ENCODE measurements at places on chromosomes 6 and 20.

- no peak for DNase-seq
These were observed 23.9 kb upstream of the NAA20 start for GRCh38 chr20:19992996-19993908.

DNA sequence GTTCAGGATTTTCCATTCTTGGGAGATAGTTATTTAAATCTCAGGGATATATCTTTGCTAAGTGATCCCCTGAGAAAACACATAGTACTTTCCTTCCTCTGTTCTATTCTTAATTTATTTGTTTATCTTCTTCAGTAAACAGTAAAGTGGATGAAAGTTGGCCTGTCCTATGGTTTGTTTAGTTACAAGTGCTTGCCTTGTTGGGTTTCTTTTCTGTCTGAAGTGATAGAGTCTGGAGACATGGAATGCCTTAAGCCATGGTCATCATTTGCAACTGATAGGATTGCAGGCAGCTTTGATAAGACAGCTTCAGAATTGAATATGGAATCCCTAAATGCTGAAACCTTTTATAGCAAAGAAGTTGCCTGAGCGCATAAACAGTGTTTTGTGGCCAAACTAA lies 4.9 kb downstream of the ADGRG6 start:
- no peak for DNase-seq

- peak; percentile 58 for DNase-seq
These were observed 49.8 kb downstream of the FRK start for GRCh38 chr6:116010790-116011401.

DNA sequence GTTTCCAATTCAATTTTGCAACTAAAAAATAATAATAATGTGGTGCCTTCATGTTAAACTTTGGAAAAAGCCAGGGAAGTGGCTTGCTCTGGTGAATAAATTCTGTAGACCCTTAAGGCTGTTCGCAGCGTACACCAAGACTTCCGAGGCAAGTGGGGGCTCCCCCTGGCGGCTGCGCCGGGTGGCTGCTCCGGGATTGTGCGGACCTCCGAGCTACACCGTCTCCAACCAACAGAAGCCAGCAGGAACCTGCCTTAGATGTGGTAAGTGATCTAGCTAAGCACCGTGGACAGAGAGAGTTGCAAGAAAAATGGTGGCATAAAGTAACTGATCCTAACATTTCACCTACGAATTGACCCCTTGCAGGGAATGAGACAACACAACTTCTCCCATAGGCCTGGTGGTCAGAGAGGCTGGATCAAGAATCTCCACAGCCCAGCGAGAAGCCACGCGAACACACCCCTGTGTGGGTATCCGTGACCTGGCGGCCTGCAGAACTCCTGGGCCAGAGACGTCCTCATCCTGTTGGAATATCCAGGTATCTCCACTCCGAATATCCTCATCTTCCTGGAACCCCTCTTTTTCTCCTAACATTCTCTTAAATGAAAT lies 69.6 kb downstream of the TBXT start:
- peak; percentile 47 for DNase-seq

DNA sequence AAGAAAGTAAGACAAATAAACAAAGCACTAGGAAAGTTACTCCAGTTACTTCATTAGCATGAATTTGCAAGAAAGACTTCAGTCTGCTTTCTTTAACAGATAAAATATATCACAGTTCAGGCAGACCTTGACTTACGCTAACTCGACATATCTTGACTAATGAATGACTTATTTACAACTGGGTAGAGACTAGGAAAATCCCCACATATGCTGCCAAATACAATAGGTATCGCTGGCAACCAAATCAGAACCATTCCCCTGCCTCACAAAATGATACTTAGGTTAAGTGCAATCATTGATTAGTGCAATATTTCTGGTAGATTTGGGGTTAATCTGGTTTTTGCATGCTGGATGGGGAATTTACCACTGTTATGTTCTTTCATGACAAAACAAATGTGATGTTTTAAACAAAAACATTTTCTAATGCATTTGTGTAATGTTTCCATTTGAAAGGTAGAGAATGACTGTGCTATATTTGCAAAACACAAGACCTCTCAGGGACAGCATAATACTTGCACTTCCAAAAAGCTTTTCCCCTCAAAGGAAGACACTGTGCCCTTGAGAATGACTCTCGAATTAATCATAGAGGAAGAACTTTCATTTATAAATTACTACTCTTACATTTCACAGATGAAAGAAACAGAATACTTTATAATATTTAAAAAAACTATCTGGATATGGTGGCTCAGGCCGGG lies 101.6 kb downstream of the PRKN start:
- DNase-seq, result no peak

DNA sequence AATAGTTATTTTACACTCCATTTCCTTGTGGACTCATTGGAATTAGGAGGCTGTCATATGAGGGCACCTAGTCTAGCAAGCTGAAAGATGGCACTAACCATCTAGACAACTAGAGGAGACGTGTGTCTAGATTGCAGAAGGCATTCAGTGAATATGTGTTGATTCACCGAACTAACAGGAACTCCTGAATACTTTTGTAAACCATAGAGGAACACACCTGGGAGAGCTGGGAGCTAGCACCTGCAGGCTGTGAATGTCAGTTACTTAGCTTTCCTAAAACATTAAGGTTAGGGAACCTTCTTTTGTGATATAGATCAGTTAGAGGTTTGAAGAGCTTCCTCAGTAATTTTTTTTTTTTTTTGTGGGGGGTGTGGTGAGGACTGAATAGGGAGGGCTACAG lies 7.7 kb downstream of the OPN5 start:
- no peak for DNase-seq

GRCh38 chr6:3244003-3244831 lies 14.5 kb upstream of the PSMG4 start:
- DNase-seq, result no peak

GRCh38 chr6:112311950-112312547 lies 35.1 kb upstream of the RFPL4B start:
- DNase-seq, result peak; percentile 8

GRCh38 chr6:37339741-37340638 lies 13.8 kb upstream of the RNF8 start:
- no peak for DNase-seq

DNA sequence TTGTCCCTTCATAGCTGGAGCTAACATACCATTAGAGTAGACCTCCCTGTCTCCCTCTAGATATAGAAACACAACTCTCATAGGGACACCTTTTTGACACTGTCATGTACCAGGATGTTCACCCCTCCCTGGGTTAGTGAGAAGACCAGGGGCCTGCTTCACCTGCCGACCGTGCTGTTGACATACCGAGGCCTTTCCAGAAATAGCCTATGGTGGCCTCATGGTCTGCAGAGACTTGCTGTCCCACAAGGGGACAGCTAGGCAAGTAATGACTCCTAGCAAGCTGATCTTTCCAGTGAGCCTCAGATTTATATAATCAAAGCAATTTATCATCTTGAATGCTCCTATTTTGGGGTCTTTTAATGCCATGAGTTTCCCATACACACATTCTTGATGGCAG lies 15.0 kb downstream of the ZDHHC14 start:
- no peak for DNase-seq

- DNase-seq, result no peak
These were observed 88.2 kb upstream of the BHLHE23 start for GRCh38 chr20:63094767-63095499.

DNA sequence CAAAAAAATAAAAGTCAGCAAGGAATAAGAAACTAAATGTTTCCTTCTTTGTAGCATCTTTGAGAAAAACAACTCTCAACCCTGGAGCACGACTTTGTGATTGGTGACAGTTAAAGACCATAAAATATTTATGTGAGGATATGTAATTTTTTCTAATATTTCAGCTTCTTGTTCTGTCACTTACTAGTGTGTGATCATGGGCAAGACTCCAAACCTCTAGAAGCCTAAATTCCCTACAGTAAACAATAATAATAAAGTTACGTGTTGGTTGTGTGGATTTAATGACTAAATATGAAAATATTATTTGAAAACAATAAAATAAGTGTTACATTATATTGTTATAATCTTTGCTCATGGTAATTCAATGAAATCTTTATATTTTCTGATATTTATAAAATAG lies 735.6 kb upstream of the MARCKS start:
- no peak for DNase-seq

GRCh38 chr20:48822178-48822577 lies 5.6 kb downstream of the PREX1 start:
- DNase-seq, result no peak

DNA sequence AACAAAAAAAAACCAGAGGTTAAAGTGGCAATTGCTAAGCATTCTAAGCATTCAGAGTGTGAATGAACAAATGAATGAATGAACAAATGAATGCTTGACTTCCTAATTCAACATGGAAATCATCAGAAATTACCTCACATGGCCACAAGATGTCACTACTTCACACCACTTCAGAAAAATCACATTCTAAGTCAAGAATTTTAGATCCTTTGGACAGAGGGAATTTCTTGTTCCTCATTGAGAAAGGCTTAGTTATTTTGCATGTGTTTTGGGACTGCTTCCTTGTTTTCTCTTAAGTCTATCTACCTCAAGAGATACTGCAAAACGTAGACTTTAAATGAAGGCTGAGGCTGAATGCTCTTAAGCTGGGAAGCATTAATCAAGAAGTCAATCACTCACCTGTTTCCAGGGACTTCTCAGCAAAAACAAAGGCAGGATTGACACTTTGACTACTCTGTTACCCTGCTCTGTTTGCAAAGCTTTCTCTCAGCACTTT lies 120.2 kb downstream of the MBOAT1 start:
- DNase-seq, result peak; percentile 67

GRCh38 chr6:132392792-132393191 lies 8.5 kb downstream of the MOXD1 start:
- no peak for DNase-seq

DNA sequence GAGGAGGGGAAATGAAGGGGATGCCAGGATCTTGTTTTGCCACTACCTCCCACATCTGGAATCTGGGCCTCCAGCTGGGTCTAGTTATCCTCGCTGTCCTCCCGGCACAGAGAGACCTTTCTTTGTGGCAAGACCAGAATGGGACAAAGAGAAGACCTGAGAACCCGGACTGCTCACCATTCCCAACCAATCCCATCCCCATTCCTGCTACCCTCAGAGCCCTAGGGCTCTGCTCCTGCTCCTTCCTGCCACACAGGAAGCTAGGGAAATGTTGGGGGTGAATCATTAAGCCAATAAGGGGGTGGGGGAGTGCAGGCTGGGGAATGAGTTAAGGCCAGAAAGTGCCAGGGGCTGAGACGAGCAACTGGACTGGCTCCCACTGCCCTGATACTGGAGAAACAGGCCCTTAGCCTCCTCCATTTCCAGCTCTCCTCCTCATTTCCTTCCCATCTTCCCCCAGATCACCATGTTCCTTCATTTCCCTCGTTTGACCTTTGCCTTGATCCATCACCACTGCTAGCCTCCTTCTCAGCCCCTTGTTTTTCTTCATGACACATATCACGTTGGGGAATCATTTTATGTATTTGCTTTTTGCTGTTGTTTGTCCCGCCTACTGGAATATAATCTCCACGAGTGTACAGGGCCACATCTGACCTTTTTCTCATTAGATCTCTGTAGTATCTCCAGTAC lies 4.6 kb upstream of the IER3 start:
- no peak for DNase-seq

- DNase-seq, result no peak
These were observed 84.6 kb upstream of the F13A1 start for GRCh38 chr6:6405031-6405430.

- DNase-seq, result no peak
These were observed 277.6 kb downstream of the CDC5L start for GRCh38 chr6:44665143-44665542.

GRCh38 chr6:133055441-133055966 lies 185.7 kb upstream of the EYA4 start:
- DNase-seq, result no peak

DNA sequence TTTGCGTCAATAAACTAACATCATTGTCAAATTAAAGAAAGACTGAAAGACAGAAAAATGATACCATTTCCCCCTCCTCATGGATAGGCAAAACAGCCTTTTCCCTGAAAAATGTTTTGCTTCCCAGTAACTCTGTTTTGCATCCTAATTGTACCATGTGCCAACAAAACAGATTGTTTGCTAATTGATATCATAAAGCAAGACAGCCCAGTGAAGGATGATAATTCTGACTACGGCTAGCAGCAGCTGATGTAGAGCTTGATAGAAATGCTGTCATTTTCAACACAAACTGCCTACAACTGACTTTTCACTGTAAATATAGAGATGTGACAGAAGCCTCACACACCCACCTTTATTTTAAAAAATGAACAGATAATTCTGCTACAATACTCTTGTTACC lies 1061.6 kb downstream of the HACE1 start:
- DNase-seq, result no peak

GRCh38 chr6:78253618-78254017 lies 600.8 kb downstream of the MEI4 start:
- no peak for DNase-seq

DNA sequence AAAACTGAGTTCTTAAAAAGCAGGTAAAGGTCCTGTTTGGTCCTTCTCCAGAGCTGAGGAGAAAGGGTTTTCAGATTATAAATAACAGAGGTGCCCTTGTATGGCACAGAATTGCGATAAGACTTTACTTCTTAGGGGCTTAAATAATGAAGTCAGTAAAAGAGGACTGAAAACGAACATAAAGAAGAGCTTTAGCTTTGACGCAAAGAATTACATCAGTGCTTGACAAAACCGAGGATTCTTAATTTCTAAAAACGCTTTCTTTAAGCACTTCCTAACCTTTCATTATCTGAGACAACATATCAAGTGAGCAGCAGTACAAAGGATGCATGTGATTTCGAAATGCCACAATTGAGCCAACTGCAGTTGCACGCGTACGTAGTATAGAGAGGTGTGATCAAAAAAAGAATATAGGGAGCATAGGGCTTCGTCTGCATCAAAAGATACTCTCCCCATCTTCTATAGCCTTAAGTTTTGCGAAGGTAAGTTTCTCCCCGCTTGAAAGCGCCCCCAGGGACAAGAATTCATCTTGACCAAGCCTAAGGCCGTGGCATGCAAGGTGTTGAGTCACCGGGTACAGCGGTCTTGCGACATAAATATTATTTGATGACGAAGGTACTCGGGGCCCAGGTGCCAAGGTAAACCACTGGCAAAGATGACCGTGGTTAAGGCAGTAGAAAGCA lies 778 bp upstream of the LOC128125822 start:
- DNase-seq, result no peak

DNA sequence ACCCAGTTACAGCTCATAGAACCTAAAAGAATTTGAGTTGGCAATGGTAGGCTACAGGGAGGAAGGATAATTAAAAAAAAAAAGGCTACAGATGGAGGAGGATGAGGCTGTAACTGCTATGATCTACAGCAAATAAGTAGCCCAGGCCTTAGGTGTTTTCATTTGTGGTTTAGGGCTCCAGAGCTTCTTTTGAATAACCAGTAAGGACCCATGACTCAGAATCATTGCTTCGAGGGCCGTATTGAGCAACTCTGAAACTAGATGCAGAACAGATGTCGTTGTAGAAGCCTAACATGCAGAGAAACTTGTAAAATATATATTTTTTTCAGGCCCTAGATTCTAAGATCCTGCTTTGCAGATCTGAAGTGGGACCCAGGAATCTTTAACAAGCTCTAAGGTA lies 19.0 kb upstream of the ASIP start:
- no peak for DNase-seq

All from hematopoietic multipotent progenitor cell treated with erythropoietin and hydrocortisone succinate and interleukin-3 and kit ligand, for 8 days (in vitro differentiated cells).